Uterine smooth muscle cell (primary cell): ENCODE measurements at places on chromosomes 3 and 15. TPM values are rescaled to one million over a fixed set of nuclear protein-coding genes. Genes with fewer than 3 reads are reported as not detected.

The GOLGA6D gene
- 0.12 TPM in 1 of 2 replicates, not detected in the other for total RNA-seq

The CHRM5 gene
- 0.75 TPM in 1 of 2 replicates, not detected in the other for total RNA-seq

The COL6A5 gene
- total RNA-seq, result under 0.01 TPM in 1 of 2 replicates, not detected in the other

The CKMT1A gene
- not detected in 2 replicates for total RNA-seq

The A4GNT gene
- not detected in 2 replicates for total RNA-seq

The IGF2BP2 gene
- 50.6 and 52.6 TPM in 2 replicates for total RNA-seq

The PRSS50 gene
- total RNA-seq, result 0.12 TPM in 1 of 2 replicates, not detected in the other

The INSYN1 gene
- total RNA-seq, result 0.11 and 0.50 TPM in 2 replicates

The CEP19 gene
- 3.2 and 4.4 TPM in 2 replicates for total RNA-seq

The MAGEL2 gene
- total RNA-seq, result under 0.01 and 0.25 TPM in 2 replicates

The DNAH12 gene
- under 0.01 and 0.12 TPM in 2 replicates for total RNA-seq

The CPNE9 gene
- total RNA-seq, result not detected in 2 replicates

The TRH gene
- total RNA-seq, result not detected in 2 replicates

The COL8A1 gene
- total RNA-seq, result 17.8 and 62.4 TPM in 2 replicates

The PLSCR2 gene
- total RNA-seq, result not detected in 2 replicates

The DNAH1 gene
- total RNA-seq, result 2.1 and 4.1 TPM in 2 replicates

The CCDC54 gene
- not detected in 2 replicates for total RNA-seq

The IDH2 gene
- total RNA-seq, result 52.7 and 54.5 TPM in 2 replicates

The MORF4L1 gene
- 328 and 363 TPM in 2 replicates for total RNA-seq

The BUB1B gene
- 16.2 and 64.9 TPM in 2 replicates for total RNA-seq
